ENCODE measurements at places on chromosomes 4 and X. TPM values are rescaled to one million over a fixed set of nuclear protein-coding genes. Genes with fewer than 3 reads are reported as not detected.

CLDN22 gene
- total RNA-seq: not detected

HOPX gene
- 0.24 TPM for total RNA-seq

- no peak overlapping the region for H3K27ac ChIP-seq
- no peak for DNase-seq
- peaks cover 11% of the 10 kb centered on the region for H3K4me1 ChIP-seq
- no peak overlapping the region for H3K4me3 ChIP-seq
Measured at GRCh38 chr4:10121568-10122208, 5.1 kb upstream of the WDR1 start.

DNA sequence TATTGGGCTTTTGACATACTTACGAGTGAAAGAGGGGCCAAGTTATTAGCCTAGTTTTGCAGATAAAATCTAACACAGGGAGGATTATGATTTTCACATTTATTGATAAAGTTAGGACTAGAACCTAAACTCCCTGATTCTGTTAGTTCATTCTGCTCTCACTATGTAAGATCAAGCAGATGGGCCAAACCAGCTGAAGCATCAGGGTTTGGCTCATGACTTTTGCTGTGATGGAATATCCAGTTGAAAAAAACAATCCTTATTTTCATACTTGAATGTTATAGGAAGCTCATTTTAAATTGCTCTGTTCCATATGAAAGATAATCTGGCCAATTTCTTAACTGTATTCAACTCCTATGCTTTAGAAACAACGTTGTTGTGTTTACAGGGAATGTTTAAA, 21.2 kb downstream of the SPRY1 start:
- H3K27me3 ChIP-seq: no peaks in the 10 kb centered on the region
- no peak for DNase-seq
- H3K27ac ChIP-seq: no peak overlapping the region
- no peaks in the 10 kb centered on the region for H3K4me1 ChIP-seq

DNA sequence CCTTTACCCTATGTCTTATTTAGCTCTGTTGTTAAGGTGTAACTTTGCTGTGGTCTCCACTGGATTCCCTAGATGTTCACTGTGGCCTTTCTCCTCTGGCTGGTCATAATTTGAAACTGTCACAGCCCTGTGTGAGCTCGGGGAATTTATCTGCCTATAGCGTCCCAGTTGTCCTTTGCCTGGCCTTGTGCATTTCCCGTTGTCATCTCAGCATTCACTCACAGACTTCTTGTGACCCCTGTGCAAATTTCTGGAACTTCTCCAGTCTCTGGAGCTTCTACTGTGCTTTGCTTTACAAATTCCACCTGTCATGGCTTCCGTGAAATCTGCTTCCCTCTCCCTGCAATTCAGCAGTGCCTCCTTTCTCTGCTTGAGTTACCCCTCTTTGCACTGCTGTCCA, 106.7 kb downstream of the WWC2 start:
- DNase-seq: no peak
- no peak overlapping the region for H3K27ac ChIP-seq
- no peaks in the 10 kb centered on the region for H3K27me3 ChIP-seq
- no peaks in the 10 kb centered on the region for H3K4me1 ChIP-seq
- no peaks in the 10 kb centered on the region for H3K36me3 ChIP-seq
- no peak overlapping the region for H3K4me3 ChIP-seq
